MCF 10A (cell line): ENCODE measurements at places on chromosomes 4 and X. TPM values are rescaled to one million over a fixed set of nuclear protein-coding genes. Genes with fewer than 3 reads are reported as not detected.

- no peak overlapping the region for H3K4me3 ChIP-seq
- peak; percentile 32 for DNase-seq
- no peaks in the 10 kb centered on the region for H3K36me3 ChIP-seq
- no peaks in the 10 kb centered on the region for H3K4me1 ChIP-seq
These were observed 11.0 kb upstream of the TBC1D8B start for GRCh38 chrX:106791495-106791894.

- no peak overlapping the region for H3K27ac ChIP-seq
- no peak for DNase-seq
- H3K27me3 ChIP-seq = peaks cover 98% of the 10 kb centered on the region
- H3K4me1 ChIP-seq = no peaks in the 10 kb centered on the region
- no peaks in the 10 kb centered on the region for H3K36me3 ChIP-seq
These were observed 137.0 kb upstream of the INPP4B start for GRCh38 chr4:142983065-142983464.

DNA sequence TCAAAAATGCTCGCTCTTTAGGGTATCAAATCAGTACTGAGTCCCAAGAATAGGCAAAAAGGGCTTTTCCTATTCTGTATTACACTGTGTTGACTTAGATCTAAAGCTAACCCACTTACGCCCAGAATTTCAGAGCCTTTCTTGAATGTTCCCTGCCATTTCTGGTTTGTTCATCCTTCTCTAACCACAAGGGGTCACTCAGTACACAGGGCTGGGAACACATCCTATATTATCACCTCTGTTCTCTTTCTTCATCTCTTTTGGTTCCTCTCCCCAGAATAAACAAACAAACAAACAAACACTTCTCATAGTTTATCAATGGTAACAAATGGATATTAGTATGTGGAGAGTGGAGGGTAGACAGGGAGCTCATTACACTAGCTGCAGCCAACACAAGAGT, 25.5 kb upstream of the MORC4 start:
- H3K27ac ChIP-seq = no peak overlapping the region
- H3K4me3 ChIP-seq = no peak overlapping the region
- DNase-seq = peak; percentile 50
- no peaks in the 10 kb centered on the region for H3K4me1 ChIP-seq
- H3K27me3 ChIP-seq = peaks cover 71% of the 10 kb centered on the region

The MAMLD1 gene
- total RNA-seq = 1.7 and 1.9 TPM in 2 replicates

The ATP1B4 gene
- not detected in 2 replicates for total RNA-seq

The ARAP2 gene
- 10.9 and 12.0 TPM in 2 replicates for total RNA-seq
